Stimulated activated CD4-positive, alpha-beta T cell treated with anti-CD3 and anti-CD28 coated beads, TNF-alpha, amount 100 ng/mL, for 1 hour (primary cell): ENCODE measurements at places on chromosomes 7 and 10.

DNA sequence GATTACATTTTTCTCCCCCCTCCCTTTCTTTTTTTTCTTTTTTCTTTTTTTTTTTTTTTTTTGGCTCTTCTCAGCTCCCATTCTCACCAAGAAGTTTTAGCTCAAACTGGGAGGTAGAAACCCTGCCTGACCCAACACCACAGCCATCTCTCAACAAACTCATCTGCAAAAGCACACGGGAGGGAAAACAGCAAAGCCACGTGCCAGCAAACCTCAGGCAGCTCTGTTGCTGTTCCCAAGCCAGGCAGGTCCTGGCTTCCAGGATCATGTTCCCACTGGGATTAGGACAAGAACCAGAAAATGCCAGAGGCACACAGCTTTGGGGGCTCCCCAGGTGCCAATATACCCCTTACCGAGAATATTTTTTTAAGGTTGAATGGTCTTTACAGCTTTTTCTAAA is 56.7 kb downstream of the ITIH5 start:
- no peak for DNase-seq

GRCh38 chr7:66356277-66356721 is 151.2 kb downstream of the TPST1 start:
- no peak for DNase-seq

GRCh38 chr10:130351466-130352290 is 215.5 kb downstream of the GLRX3 start:
- no peak for DNase-seq

DNA sequence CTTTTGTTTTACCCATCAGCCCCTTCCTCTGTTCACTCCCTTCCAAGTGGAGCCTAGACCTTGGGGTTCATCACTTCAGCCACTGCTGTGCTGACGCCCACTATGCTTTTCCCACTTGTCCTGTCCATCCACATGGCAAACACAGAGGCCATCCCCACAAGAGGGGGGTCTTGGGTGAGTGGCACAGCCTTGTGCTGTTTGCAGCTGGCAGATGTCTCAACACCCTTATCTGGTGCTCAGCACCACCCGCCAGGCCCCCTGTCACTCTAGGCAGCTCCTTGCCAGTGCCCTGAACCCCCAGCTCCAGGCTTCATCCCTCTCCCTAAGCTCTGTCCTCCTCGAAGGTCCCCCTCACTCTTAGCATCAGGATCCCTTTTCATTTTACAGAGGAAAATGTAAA is 13.1 kb downstream of the BLVRA start:
- no peak for DNase-seq

DNA sequence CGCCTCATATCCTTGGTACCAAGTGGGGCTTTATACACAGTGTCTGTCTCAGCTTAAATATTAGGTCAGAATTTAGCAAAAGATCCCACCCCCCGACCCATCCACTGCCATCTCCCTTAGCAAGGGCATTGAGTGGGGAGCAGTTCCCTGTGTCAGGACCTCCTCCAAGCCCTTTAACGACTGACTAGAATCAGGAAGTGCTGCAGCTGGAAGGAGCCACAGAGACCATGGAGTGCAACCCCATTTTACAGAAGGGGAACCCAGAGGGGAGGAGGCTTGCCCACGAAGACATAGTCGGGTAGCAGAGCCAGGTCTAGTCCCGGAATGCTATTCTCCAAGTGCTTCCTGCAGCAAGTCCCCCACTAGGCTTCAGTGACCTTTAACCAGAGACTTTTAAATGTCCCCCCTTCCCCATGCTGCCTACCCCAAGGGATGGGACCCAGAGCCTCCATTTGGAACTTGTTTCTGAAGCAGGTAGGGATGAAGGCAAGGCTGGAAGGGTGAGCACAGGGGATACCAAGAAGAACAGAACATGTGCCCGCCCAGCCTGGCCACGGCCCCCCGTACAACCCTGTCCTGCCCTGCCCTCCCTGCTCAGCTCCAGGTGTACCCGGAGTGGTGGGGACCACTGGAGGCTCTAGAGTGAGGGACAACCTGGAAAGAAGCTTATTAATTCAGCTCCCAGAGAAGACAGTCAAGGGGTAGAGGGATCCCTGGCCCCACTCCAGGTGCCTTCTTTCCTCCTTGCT is 41.3 kb downstream of the C10orf105 start:
- no peak for DNase-seq
